ENCODE measurements at places on chromosomes 11 and 22.

- DNase-seq, result no peak
Observed at GRCh38 chr11:94768602-94769541, 716 bp downstream of the AMOTL1 start.

DNA sequence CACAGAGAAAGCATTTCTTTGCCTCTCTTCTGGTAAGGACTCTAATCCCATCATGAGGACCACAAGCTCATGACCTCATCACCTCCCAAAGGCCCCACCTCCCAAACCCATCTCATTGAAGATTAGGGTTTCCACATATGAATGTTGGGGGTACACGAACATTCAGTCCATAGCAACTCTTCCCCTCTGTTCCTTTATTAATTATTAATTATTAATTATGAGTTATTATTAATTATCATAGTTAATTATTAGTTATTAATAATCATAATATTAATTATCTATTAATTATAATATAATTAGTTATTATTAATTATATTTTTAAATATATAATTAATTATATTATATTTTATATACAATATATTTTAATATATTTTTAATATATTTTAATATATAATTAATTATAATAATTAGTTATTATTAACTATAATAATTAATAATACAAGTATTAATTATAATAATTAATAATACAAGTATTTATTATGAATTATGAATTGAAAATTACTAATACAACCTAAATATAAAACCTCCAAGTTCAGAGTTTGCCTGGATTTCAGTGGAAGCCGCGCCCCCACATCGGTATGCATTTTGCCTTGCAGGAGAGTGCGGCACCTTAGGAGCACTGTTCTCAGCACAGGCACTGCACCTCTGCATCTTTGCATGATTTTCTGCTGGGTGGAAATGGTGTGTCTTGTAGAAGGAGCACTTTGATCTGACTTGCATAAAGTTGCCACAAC, 128.0 kb upstream of the FGF3 start:
- no peak for DNase-seq

GRCh38 chr11:118002541-118003423, 16.6 kb downstream of the IL10RA start:
- DNase-seq, result peak; percentile 86

GRCh38 chr11:12200279-12200990, 90.0 kb downstream of the MICAL2 start:
- no peak for DNase-seq

DNA sequence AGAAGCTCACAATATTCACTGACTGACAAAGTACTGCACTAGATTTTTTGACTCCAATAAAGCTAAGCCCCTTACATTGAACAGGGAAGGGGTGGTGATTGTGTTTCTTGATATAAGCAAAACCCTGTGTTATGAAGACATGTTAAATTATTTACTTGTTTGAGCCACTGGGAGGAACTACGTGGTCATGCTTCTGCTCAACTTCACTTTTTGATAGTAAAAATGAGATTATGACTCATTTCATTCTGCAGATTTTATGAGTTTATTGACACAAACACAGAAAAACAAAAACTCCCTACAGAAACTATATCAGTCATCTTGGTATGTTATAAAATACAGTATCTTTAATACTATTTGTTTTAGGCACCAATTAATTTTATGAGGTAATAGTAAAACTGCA, 124.7 kb downstream of the CADM1 start:
- DNase-seq, result no peak

- DNase-seq, result no peak
Observed at GRCh38 chr22:33381531-33382406, 323.6 kb upstream of the SYN3 start.

DNA sequence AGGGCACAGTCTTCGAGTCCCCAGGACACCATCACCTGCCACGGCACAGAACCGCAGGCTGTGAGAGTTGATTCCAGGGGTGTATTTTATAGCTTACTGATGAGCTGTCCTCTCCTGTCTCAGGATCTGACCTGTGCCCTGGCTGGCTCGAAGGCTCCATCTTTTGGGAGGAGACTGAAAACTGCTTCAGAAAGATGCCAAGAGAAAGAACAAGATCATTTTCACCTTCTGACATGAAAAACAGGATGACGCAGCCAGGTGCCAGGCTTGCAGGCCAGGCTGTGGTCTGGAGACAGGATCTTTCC, 2.2 kb downstream of the MRGPRD start:
- no peak for DNase-seq

GRCh38 chr11:102204174-102204573, 93.9 kb downstream of the YAP1 start:
- no peak for DNase-seq

DNA sequence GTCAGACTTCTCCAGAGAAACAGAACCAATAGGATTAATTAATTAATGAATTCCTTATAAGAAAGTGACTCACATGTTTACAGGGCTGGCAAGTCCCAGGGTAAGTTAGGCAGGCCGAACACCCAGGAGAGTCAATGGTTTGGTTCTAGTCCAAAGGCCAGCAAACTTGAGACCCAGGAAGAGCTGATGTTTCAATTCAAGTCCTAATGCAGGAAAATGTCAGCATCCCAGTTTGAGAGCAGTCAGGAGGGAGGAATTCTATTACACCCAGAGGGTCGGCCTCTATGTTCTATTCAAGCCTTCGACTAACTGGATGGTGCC, 466.0 kb downstream of the INSC start:
- DNase-seq, result no peak

- no peak for DNase-seq
Observed at GRCh38 chr11:120255519-120255866, 15.6 kb downstream of the POU2F3 start.

- no peak for DNase-seq
Observed at GRCh38 chr11:36086366-36086765, 142.5 kb downstream of the LDLRAD3 start.

GRCh38 chr11:104036995-104037394, 555 bp downstream of the DDI1 start:
- DNase-seq, result no peak

GRCh38 chr11:2526808-2527381, 82.1 kb downstream of the KCNQ1 start:
- DNase-seq, result peak; percentile 4

DNA sequence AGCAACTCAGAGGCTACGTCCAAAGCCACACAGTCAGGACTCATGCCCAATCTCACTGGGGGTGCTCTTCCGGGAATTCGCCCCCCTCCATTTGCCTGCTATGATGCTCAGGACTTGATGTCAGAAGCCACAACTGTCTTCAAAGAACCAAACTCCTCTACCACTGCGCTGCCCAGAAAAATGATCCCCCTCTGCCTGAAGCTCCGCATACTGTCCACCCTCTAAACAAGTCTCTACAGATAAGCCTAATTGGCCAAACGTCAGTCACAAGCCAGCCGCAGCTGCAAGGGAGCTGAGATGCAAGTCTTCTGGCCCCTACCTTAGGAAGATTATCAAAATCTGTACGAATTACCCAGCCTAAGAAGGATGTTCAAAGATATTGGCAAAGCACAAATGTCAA, 294.6 kb downstream of the BUD13 start:
- no peak for DNase-seq

- DNase-seq, result no peak
Observed at GRCh38 chr11:45158891-45159605, 12.6 kb downstream of the PRDM11 start.

DNA sequence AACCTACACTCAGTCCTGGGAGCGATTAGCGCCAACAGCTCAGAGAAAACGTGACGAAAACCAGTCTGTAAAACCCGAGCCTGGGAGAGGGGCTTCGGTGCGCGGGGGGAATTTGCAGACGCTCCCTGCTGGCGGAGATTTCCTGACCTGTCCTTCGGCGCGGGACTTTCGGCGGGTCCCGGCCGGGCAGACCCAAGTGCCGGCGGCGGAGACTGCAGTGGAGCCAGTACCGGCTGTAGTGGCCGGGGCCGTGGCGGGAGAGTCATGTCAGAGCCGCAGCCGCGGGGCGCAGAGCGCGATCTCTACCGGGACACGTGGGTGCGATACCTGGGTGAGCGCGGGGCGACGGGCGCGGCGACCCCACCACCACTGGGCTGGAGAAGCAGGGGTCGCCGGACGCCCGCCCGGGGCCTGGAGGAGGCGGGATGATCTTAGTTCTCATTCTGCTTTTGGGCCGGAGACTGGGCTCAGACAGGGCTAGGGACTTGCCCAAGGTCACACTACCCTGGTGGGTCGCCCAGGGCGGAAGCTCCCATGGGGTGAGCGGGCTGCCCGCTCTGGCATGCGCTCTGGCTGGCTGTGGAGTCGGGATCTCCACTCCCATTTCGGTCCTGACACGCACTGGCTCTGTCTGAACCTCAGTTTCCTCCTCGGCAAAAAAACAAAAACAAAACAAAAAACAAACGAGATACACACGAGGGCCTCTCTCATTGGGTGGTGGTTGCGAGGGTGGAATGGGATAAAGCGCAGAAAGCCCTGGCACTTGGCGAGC, at the start of gene MTFP1:
TSS of gene MTFP1 (plus strand) at position 153 of the 772 bp plus-strand sequence. CDS start at position 265, 112 bp downstream.
- DNase-seq, result peak; percentile 36

All from CD4-positive, alpha-beta T cell treated with Interleukin-15 for 4 hours (primary cell).